ENCODE measurements at places on chromosomes 16 and 17.

GRCh38 chr17:227078-227945 is 45.9 kb upstream of the DOC2B start:
- no peak for DNase-seq

DNA sequence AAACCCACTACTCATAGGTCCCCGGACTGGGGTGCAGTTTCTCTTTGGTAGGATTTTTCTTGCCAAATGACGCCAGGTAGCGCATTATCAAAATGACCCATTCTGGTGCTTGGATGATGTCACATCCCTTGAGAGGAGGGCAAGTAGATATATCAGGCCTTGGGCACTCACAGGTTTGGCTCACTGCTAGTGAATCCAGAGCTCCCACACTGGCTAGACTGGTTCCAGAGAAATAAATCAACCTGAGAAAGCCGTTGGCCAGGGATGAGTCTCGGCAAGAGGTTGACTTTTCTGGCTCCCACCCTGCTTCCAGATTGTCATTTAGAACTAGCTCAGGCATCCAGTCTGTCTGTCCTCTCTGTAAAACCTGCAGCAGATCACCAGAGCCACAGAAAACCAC is 188.4 kb upstream of the MAF start:
- no peak for DNase-seq

DNA sequence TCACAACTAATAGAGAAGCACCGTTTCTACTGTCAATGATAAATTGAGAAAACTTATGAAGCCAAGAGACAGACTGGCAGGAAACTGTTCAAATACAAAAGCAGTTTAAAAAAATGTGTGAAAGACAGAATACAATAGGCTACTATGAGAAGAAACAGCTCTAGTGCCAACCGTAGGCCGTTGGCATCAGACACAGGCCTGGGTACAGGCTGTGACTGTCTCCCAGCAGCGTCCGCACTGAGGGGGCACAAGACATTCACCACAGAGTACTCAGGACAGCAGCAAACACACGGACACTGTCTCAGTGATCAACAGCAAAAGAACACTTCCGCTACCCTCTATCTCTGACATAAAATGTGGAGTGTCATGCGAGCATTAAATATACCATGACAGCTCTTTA is 7.8 kb upstream of the C1QBP start:
- no peak for DNase-seq

- DNase-seq = no peak
Observed at GRCh38 chr16:53090286-53090590, 35.4 kb downstream of the CHD9 start.

DNA sequence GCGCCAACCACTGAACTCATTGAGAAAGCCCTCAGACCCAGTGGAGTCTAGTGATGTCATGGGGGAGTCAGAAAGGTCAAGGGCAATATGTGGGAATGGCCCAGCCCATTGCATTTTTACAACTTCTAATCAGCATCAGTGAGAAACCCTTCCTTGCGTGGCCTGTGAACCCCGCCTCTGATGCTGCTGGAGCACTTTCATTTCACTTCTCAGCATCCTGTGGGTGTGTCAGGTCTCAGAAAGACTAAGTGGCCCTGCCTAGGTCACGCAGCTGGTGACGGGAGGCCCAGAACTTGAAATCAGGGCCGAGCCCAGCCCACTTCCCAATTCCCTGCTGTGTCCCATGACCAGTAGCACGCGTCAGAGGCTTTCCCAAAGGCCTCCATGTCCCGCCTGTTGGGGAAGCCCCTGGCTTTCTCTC is 6.1 kb downstream of the DNAI2 start:
- peak; percentile 47 for DNase-seq

DNA sequence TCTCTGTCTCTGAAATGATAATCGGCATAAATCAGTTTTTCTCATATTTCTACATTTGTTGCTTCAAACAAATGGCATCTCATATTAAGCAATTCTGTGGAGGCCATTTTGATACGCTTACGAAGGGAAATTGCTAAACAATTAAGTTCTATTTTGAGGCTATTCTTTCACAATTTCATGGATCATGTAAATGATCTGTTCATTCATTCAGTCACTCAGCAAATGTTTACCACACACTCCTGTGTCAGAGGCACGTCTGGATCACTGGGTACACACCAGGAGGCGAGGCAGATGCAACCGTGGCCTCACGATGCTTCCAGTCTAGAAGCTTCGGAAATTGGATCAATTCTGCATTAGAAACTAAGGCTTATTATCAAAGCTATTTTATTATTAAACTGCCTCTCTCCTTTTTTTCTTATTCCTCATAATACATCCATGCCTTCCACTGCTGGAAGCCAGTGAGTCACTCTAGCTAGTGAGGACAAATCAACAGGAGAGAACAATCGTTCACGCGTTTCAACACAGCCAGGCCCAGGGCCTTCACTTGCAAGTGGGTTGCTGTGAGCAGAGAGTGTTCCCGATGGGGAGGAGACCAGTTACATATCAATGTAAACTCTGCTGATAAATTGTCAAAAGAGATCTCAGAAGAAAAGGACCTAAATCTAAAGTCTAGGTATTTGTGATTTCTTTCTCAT is 11.3 kb upstream of the SLC39A11 start:
- DNase-seq = no peak

DNA sequence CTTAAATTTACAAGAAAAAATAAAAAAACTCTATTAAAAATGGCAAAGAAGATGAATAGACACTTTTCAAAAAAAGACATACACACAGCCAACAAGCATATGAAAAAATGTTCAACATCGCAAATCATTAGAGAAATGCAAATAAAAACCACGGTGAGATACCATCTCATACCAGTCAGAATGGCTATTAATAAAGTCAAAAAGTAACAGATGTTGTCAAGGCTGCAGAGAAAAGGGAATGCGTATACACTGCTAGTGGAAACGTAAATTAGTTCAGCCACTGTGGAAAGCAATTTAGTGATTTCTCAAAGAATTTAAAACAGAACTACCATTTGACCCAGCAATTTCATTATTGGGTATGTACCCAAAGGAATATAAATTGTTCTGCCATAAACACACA is 31.4 kb downstream of the CAPNS2 start:
- no peak for DNase-seq

- peak; percentile 53 for DNase-seq
Observed at GRCh38 chr16:31477220-31478216, 5.4 kb upstream of the SLC5A2 start.

DNA sequence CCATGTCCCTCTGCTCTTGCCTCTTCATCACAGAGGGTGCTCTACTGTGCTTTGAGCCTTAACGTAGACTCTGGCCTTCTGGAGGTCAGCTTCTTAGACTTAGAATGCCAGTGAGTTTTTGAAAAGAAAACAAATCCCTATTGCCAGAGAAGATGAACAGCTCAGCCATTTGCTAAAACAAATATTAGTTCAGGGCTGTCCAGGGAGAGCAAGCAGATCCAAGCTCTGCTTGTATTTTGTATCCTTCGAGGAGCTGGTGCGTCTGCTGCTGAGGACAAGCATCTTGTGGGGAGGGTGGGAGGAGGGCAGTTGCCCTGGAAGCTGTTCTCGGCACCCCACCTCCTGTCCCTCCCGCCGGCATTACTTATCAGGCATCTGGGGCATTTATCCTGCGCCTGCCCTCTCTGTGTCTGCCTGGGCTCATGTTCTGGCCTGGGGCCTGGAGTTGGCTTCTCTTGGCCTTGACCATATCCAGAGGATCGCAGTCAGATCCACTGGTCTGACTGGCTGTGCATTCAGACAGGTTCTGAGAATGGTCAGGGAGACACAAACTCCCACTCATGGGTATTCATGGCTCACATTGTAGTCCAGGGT is 173.1 kb upstream of the NLRP1 start:
- no peak for DNase-seq

DNA sequence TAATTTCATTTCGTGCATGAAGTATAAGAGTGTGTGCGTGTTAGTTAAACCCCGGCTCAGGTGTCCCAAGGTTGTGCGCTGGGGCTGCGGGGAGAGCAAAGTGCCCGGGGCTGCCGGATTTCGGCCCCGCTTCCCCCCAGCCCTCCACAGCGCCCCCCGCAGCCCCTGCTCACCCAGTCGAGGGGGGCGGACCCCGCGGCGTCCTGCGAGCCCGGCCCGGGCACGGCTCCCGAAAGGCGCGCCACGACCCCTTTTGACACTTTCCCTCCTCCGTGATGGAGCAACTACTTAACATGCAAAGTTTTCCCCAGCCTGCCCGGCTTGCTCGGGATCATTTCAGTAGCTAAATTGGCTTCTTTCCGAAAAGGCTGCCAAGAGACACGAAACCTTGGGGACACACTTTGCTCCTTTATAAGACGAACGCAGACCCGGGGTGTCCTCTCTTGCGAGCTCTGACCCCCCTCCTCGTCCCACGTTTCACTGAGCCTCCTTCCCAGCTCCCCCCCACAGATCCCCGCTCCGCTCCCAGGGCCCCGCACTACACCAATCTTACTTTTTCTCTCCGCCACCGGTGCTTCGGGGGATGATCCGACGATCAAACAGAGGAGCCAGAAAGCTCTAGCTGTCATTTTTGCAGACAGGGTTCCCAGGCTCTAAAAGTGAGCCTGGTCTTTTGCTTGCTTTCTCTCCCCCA is 552 bp downstream of the C17orf58 start:
- DNase-seq = peak; percentile 38

GRCh38 chr16:57916735-57917438 is 54.0 kb downstream of the CNGB1 start:
- no peak for DNase-seq

DNA sequence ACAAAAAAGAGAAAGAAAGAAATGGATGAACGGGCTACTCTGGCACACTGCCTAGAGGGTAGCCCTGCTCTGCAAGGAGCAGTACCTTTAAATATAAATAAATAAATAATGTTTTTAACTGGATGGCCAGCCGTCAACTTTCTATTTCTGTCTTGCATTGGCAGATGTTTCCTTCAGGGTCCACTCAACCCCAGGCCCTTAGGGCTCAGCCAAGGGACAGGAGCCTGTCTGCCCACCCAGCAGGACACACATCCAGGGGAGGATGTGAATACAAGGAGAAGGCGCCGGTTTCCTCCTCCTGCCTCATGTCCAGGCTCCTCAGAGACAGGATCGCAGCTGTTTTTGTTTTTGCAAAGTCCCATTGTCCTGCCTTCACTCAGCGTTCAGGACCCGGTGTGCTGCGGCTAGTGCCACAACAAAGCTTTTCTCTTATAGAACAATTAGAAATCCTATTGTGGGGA is 22.6 kb downstream of the TTYH2 start:
- DNase-seq = no peak

DNA sequence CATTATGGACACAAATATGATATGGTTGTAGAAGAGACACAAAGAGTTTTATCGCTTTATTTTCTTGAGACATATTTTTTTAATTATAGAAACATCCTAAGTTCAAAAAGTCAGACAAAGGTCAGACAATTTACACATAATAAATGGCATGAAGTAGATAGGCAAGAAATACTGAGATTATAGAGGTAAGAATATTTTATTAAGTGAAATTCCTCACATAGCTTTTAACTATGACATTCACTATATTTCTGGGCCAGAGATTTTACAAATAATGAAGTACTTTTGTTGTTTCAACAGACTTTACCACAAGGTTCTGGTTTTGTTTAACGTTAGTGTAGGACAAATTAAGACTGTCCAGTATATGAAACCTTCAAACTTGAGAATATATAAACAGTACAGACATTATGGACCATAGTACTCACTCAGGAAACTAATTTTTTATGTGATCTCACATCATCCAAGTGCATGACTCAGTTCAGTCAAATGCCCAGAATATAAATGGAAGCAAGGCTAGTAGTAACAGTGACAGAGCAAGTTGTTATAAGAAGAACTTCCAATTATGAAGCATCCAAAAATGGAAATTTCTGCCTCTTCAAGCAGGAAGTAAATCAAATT is 394.8 kb downstream of the KCNJ2 start:
- no peak for DNase-seq

- no peak for DNase-seq
Observed at GRCh38 chr17:43536236-43536992, 9.7 kb downstream of the ETV4 start.

DNA sequence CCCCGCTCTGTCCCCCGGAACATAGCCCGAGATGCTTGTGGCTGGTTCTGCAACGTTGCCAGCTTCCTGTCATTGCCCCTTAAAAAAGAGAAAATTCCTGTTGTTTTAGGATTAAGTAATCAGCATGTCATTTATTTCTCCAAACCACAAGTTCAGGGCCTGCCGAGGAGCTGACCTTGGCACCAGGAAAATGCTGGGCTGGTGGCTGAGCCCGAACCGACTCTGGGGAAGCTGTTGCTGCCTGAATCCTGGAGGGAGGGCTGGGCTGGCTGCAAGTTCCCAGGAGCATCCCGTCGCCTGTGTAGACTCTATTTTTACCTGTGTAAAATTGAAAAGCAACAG is 130.9 kb upstream of the FOXF1 start:
- DNase-seq = no peak

DNA sequence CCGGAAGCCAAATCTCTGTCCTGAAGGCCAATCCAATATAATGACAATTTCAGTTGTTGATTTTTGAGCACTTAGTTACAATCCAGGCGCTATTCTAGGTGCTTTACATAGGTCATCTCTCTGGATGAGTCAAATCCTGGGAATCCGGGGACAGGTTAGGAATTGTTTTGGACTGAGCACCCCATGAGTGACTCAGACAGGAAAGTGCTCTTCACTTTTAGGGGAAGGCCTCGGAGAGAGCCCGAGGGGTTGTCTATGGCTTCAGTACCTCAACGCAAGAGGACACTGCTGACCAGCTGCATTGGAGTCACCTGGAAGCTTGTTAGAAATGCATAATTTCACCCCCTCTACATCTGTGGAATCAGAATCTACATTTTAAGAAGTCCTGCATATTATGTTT is 108.8 kb downstream of the IRX5 start:
- no peak for DNase-seq

DNA sequence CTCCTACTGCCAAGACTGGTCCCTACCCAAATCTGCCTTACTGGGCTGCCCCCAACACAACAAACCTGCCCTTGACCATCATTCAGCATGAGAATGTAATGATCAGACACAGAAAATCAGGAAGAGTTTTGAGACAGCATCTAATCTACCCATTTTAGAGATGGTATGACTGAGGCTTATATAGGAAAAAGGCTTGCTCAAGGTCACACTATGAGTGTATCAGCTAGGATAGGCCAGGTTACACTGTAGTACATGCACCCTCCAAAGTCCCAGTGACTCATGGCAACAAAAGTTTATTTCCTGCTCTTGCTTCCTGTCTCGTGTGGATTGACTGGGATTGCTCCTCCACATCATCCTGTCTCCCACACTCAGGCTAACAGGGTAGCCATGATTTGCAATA is 27.9 kb downstream of the NLRC5 start:
- no peak for DNase-seq

GRCh38 chr17:81020767-81021497 is 14.0 kb upstream of the BAIAP2 start:
- DNase-seq = no peak

- no peak for DNase-seq
Observed at GRCh38 chr17:350706-351448, 1.7 kb downstream of the RPH3AL start.

DNA sequence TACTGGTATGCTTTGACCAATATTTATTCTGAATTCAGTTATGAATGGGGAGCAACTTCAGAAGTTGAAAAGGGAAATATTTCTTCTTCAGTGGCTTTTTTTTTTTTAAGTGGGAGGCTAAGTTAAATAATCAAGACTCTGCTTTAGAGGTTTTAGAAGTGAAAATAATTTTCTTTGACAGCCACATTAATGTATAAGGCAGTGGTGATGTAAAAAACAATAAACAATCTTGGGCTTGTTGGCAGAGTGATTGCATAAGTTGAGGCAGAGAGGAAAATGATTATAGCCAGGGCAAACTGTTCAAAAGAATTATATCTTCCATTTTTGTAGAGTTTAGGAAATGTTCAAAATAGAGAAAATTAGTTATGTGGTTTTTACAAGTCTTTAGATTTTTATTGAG is 5.4 kb upstream of the KRT12 start:
- DNase-seq = no peak

Data from activated T-cell treated with anti-CD3 and anti-CD28 coated beads, Interleukin-2, amount 50 U/mL, for 1 hour (primary cell).